Glomerular endothelial cell (primary cell): ENCODE measurements at places on chromosomes 16 and 17. TPM values are rescaled to one million over a fixed set of nuclear protein-coding genes. Genes with fewer than 3 reads are reported as not detected.

GRCh38 chr17:72677108-72677507, 415.4 kb downstream of the SLC39A11 start:
- no peak for DNase-seq

KCNAB3 gene
- total RNA-seq: 0.12 and 2.1 TPM in 2 replicates

GRCh38 chr17:45929344-45929743, 35.0 kb downstream of the MAPT start:
- DNase-seq: no peak

GRCh38 chr16:62732092-62732491, 695.9 kb upstream of the CDH8 start:
- DNase-seq: no peak

MGAT5B gene
- total RNA-seq: 9.1 and 10.0 TPM in 2 replicates

EIF3C gene
- 164 and 168 TPM in 2 replicates for total RNA-seq

- DNase-seq: no peak
Measured at GRCh38 chr16:87332150-87332549, 15.0 kb upstream of the C16orf95 start.

FBF1 gene
- 4.9 and 9.5 TPM in 2 replicates for total RNA-seq
